Hippocampal formation (tissue), 2 donors: ENCODE measurements at places on chromosomes 11 and 22.
A peak's percentile ranks its signal among the peaks of the same experiment; 100 is the strongest.

- DNase-seq = no peak
Measured at GRCh38 chr11:67581469-67581868, 2.1 kb upstream of the GSTP1 start.

- no peak for DNase-seq
Measured at GRCh38 chr11:74638869-74639268, 46.5 kb downstream of the POLD3 start.

DNA sequence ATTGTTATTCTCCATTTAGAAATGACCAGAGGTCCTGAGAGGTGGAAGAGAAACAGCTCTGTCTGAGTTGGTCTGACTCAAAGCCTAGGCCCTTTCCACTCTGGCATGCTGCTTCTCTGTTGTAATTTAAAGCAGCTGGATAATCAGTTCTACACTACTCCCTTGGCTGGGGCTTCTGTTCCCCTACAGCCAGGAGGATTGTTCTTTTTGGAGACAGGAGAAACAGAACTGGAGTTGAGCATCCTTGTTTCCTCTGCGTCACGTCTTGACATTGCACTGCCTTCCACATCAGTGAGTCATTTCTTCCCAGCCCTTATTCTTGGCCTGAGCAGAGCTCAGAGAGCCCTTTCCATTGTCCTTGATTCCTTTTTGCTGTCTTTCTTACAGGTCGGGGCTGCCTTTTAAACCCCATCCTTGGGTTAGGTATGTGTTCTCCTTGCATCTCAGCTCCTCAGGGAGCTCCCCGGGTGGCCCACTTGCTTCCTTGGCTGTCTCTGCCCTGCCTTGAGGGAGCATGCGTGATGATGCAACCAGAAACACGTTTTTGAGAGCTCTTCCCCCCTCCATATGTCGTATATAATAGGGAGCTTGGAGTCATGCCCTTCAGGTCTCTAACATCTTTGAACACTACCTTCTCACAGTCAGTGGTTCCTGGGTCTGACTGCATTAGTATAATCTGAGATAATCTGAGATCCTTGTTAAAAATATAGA is 35.7 kb downstream of the CYB5R2 start:
- no peak for DNase-seq

DNA sequence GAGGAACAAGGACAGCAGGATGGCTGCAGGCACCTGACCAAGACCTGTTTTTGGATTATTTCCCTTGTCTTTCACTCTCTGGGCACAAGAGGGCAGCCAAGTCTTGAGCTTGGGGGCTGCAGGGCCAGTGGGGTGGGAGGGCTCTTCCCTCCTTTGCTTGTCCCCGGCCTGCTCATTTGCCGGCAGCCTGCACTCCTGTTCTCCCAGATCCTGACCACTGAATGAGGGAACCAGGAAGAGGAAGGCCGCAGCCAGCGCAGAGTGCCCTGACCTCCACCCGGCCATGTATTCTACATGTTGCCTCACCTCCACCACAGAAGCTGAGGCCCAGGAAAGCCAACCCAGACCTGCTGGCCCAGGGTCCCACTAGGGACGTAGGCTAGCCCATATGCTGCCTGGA is 15.5 kb upstream of the NNMT start:
- no peak for DNase-seq

- DNase-seq = no peak
Measured at GRCh38 chr11:13944911-13945425, 17.6 kb upstream of the SPON1 start.

GRCh38 chr11:113179181-113179704 is 135.1 kb upstream of the TTC12 start:
- no peak for DNase-seq

DNA sequence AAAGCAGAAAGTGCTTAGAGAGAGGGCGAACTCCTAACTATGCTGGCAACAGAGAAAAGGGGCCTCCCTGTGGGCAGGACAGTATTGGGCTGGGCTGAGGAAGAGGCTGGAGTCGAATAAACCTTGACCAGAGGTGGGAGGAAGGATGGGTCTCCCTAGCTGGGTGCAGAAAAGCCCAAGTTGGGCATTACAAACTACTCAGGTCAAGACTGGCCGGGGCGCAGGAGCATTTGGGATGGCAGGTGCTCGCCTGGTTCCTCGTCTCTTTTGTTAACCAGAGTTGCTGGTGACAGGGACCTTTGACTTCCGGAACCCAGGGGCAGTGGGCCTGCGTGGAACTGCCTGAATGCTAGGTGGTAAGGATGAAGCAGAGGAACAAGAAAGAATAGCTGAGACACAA is 80.3 kb upstream of the SHISAL1 start:
- no peak for DNase-seq

- DNase-seq = no peak
Measured at GRCh38 chr11:119382101-119382500, 611 bp upstream of the USP2 start.

DNA sequence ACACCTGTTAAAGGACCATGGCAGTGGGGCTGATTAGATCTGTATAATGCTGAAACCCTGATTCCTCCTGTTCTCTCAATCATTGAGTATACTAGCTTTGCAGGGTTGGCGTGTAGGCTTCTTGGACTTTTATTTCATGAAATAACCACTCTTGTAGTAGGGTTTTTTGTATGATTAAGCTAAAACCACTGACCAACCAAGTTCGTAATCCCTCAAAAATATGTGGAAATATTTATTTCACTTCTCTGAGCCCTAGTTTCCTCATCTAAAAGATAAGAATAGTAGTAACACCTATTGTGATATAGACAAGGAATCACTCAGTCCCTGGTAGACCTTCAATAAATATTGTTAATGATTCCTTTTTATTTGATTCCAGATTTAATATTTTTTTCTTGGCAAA is 4.2 kb downstream of the API5 start:
- DNase-seq = no peak

- DNase-seq = no peak
Measured at GRCh38 chr11:44945666-44946065, 5.0 kb downstream of the TP53I11 start.

DNA sequence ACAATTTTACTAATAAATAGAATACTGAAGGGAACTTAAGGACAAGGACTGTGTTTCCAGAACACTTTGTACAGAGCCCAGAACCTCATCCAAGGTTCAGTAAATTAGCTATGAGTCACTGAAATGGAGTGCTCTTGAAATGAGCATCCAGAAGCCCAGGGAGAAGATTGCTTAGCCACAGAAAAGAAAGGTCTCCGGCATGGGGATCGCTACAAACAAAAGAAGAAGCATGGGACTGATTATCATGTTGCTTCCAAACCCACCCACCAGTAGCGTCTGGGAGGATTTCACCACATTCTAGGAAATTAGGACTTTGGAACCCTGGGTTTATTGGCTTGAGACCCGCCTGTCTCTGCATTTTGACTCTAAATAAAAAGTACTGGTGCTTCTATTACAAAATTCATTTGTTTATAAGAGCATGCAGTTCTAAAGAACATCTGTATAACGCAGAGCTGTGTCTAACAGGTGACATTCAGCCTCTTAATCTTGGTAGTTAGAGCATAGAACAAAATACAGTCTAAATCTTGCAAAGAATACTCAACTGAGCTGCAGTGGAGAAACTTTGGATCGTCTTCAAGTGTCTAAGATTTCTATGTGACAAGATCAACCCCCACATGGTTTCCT is 35.9 kb upstream of the SESN3 start:
- DNase-seq = no peak

- DNase-seq = no peak
Measured at GRCh38 chr11:110526323-110526722, 96.6 kb downstream of the FDX1 start.

GRCh38 chr22:24144056-24144777 is 37.1 kb upstream of the SUSD2 start:
- no peak for DNase-seq

DNA sequence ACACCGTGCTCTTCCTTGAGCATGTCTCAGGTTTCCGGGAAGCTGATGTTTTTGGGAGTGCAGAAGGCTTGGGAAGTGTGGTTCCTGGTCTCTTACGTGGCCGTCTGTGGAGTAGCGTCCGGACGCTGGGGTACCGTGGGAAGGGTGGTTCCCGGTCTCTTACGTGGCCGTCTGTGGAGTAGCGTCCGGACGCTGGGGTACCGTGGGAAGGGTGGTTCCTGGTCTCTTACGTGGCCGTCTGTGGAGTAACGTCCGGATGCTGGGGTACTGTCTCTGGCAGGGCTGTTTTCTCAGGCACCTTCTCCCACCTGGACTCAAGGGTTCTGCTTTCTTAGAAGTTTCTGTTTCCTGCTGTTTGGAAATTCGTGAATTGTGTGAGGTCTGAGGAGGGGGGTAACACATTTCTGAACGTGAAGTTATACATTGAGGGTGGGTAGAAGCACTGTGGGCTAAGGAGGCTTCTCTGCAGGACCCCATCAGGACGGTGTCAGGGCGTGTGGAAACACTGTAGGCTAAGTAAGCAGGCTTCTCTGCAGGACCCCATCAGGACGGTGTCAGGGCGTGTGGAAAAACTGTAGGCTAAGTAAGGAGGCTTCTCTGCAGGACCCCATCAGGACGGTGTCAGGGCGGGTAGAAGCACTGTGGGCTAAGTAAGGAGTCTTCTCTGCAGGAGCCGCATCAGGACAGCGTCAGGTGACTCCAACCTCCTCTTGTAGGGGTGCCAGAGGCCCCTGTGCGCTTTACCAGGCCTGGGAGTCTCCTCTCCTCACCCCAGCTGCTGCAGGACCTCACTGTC is 5.3 kb upstream of the IFITM3 start:
- no peak for DNase-seq

DNA sequence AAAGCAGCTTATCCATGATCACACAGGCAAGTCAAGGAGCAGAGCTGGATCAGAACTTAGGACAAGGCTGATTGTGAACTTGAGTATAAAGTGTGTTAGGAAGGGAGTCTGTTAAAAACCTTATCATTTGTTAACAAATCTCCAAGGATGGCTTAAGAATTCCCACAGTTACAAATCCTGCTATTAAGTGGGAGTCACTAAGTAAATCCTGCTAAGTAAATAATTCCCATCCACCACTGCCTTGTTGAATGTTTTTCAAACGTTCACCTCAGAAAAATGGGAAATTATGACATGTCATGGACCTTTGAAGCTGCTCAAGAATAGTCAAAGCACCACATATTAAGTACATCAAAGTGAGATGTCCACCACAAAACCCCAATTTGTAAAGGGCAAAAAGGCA is 88.7 kb downstream of the FAM168A start:
- DNase-seq = no peak

DNA sequence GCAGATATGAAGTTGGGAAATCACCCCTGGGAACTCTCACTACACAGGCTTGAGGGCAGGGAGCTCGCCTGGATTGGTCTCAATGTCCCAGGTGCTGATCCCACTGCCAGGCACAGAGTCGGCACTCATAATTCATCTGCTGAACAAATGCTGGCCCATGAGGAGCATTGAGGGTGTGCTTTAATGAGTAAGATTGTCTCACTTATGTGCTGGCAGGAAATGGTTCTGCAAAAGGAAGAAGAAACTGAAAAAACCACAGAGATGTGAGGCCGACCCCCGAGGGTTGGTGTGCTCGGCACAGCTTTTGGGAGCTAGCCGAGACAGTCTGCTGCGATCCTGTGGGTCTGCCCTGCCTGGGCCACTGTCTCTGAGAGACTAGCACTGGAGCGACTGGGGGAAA is 9.4 kb downstream of the PLAAT2 start:
- DNase-seq = no peak

DNA sequence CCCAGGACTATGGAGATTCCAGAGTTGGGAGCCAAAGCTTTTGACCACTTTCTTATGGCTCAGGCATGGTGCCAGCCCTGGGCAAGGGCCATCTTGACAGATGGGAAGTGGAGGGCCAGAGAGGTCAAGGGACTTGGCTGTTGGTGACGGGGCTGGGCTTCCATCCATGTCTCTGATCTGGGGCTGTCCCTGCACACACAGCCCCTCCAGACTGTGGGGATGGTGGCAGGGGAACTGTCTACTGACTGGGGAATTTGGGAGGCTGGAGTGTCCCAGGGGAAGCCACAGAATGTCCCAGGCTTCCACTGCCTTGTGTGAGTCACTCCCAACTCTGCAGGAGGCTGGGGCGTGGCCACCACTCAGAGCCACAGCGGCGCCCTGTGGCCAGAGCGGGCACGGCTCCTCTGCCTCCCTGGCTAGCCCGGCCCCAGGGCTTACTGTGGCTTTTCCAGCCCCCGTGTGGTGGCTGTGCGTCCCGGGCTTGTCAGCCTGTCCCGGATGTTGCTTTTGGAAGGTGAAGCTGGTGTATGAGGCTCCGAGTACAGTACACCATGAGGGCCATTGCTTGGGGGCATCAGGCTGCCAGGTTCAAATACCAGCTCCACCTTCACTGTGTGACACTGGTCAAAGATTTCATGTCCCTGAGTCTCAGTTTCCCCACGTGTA is 19.6 kb downstream of the C22orf23 start:
- peak; percentile 79 for DNase-seq

GRCh38 chr22:43293655-43294392 is 49.3 kb downstream of the SCUBE1 start:
- DNase-seq = no peak

- no peak for DNase-seq
Measured at GRCh38 chr11:4886186-4886585, 4.5 kb downstream of the OR51T1 start.

GRCh38 chr11:6664551-6664950 is 8.9 kb upstream of the DCHS1 start:
- no peak for DNase-seq

DNA sequence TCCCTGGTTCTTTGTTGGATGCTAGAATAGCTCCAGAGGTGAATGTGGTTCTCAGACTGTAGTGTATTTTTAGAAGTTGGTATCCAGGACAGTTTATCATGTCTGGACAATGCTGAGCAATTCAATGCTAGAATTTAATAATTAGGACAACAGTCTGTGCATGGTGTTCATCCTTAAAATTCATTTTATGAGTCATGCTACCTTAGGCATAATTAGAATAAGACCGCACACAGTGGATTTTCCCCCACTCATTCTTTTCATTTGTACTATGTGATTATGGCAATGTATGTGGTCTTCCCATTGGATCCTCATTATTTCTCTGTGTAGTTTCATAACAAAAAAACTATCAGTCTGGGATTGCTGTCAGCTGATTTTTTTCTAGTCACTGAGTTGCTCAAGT is 196.7 kb downstream of the ARHGAP42 start:
- DNase-seq = no peak

GRCh38 chr11:117427356-117427874 is 99.8 kb downstream of the CEP164 start:
- DNase-seq = no peak

- DNase-seq = no peak
Measured at GRCh38 chr11:127061947-127062346, 61.4 kb upstream of the KIRREL3 start.

DNA sequence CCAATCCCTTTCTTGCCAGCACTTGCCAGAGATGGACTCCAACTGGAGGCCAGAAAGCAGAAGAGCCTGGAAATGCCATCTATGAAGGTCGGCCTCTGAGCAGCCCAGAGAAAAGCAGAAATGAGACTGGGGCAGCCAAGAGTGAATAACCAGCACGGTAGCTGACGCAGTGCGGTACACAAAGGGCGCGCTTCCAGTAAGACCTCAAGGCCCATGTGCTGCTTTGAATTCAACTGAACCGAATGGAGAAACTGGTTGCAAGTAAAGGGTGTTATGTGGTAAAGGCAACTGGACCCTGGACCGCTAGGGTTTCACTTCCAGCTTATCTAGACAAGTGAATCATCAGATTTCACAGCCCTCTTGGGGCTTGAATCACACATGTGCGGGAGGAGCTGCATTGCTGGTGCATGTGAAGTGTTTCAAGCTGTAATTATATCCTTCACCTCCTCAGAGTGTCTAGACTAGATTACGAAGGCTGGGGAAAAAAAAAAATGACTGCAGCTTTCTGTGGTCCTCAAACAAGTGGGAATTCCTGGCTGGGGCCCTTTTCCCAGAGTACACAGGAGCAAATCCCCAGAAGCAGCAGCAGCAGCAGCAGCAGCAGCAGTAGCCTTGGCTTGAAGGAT is 128.9 kb downstream of the CCDC34 start:
- DNase-seq = no peak
